CD8-positive, alpha-beta memory T cell (primary cell): ENCODE measurements at places on chromosomes 11 and 22. TPM values are rescaled to one million over a fixed set of nuclear protein-coding genes. Genes with fewer than 3 reads are reported as not detected.

DNA sequence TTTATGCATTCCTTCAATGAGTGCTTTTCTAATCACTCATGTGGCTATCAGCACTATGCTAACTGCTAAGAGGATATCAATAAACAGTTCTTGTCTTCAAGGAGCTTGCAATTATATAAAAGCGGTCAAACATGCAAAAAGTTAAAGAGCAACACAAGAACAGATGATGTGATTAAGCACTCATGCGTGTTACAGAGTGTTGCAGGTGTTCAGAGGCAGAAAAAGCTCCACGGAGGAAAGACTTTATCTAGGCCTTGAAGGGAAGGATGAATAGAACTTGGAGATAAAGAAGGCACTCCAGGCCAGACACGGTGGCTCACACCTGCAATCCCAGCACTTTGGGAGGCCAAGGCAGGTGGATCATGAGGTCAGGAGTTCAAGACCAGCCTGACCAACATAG, 13.6 kb downstream of the CD3E start:
- DNase-seq: no peak

DNA sequence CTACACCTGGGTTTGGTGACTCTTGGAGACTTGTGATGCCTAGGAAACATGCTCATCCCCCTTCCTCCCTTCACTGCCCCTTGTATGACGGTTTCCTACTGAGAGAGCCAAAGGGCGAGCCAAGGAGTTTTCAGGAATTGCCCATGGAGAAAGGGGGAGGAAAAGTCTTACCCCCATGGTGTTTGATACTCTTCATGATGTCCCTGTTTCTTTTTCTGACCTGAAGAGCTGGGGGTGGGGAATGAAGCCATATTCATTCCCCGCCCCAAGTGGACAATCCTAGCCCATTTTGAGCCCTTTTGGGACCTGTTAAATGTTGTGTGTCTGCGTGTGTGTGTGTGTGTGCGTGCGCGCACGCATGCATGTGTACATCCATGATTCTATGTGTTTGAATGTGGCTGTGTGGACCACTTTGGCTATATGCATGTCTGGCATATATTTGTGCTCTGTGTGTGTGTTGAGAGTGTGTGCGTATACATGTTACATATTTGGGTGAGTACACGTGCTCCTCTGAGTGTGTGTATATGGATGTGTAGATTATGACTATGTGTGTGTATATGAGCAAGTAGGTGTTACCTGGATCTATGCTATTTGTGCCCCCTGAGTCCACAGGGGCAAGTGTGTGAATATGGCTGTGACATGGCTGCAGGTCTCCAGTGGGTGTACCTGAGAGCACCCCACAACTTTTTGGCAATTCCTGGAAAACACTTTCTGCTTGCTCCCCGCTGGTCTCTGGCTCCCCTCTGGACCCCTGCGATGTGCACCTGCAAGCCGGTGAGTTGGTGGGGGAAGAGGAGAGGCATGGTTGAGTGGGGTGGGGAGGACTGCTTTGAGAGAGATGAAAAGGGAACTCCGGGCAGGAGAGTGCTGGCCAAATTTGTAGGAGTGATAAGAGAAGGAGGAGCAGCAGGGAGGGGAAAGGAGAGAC, 24.6 kb downstream of the OTOG start:
- no peak for DNase-seq

The RTN4RL2 gene
- polyA plus RNA-seq: 0.28 TPM

DNA sequence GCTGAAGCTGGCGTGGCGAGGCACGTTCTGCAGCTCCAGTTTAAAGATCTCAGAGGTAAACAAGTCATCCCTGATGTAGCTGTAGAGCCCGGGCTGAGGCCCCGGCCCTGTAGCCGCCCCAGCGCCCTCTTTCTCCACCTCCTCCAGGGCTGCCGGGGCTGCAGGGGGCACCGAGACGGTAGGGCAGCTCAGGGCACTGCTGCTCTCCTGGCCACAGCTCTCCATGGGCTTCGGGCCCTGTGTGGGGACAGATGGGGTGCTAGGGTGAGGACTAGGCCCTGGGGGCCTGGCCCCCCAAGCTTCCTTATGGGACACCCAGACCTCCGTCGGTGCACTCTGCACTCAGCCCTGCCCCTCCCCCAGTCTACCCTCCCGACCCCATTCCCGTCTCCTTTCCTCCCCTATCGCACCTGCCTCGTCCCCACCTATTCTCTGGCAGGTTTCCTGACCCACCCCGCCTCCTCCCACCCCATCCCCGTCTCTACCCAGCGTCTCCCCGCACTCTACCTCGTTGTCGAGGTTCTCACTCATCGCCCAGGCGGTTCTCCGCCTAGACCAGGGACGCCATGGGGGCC, 559 bp downstream of the RANBP1 start:
- no peak for DNase-seq

The GLB1L3 gene
- 2.0 TPM for polyA plus RNA-seq

GRCh38 chr11:105719073-105719822, 109.4 kb downstream of the GRIA4 start:
- DNase-seq: no peak

The TOMM22 gene
- 61.4 TPM for polyA plus RNA-seq

- DNase-seq: no peak
Measured at GRCh38 chr22:45448431-45448830, 34.9 kb downstream of the RIBC2 start.

The KCNQ1OT1 gene
- 0.08 TPM for polyA plus RNA-seq

The TEX54 gene
- 0.66 TPM for polyA plus RNA-seq

The CABP7 gene
- not detected for polyA plus RNA-seq
